Left cardiac atrium (tissue), 4 donors: ENCODE measurements at places on chromosomes 7 and 10.

DNA sequence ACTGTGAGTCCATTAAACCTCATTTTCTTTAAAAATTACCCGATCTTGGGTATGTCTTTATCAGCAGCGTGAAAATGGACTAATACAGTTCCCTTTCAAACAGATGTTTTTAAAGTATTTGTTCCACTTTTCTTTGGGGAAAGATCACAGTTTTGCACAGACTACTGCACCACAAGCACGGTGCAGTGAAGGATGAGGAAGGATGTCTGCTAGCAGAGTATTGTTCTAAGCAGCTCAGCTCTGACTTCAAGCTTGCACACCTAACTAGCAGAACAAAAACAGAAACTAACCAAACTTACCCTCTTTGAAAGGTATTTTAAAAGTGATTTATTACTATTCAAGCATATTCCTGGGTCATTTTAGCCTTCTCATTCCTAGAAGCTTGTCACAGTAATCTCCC lies 20.0 kb downstream of the THNSL1 start:
- DNase-seq, result no peak

GRCh38 chr10:75498884-75499350 lies 67.5 kb downstream of the LRMDA start:
- DNase-seq, result no peak

DNA sequence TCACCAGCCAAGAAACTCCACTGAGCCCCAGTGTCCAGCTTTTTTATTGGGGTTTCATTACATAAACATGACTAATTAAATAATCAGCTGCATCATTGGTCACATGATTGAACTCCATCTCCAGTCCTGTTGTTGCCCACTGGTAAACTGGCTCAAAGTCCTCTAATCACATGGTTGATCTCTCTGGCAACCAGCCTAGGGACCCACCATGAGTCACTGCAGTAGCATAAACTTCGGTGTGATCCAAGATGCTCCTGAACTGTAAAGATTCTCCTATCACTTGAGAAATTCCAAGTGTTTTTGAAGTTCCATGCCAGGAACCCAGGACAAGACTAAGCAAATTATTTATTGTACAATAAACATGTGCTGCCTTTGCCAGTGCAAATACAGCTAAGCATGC lies 130.4 kb upstream of the AUTS2 start:
- DNase-seq, result no peak

DNA sequence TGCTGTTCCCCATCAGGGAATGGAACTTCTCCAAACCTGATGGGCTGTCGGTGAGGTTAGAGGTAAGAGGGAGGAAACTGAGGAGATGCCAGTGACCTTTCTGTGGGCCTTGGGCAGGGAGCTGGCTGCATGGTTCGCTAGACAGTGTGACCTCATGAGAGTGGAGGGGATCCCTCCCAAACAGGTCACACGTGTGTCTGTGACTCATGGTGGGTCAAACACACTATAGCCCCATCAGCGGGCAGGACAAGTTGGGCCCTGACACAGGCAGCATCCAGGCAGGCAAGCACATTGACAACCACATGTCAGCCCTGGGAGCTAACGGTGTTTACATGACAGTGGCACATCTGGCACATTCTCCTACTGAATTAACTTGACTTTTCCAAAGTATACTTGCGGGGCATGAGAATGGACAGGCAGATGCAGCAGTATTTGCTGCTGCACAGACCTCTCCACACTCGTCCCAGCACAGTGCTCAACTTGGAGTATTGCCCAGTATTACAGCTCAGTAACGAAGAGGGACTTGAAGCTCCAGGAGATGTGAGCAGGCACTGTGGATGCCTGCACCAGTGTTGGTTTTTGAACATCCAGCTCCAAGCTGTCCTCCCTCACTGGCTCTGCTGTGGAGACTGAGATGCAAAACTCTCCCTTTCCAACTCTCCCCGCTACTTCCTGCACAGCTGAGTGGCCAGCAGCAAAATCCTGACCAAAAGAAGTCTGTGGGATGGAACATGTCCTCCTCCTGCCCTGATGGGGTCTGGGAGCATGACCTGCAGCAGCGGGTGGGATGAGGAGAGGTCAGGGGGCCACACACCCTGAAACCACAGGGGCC lies 199.6 kb downstream of the WDR37 start:
- DNase-seq, result no peak

DNA sequence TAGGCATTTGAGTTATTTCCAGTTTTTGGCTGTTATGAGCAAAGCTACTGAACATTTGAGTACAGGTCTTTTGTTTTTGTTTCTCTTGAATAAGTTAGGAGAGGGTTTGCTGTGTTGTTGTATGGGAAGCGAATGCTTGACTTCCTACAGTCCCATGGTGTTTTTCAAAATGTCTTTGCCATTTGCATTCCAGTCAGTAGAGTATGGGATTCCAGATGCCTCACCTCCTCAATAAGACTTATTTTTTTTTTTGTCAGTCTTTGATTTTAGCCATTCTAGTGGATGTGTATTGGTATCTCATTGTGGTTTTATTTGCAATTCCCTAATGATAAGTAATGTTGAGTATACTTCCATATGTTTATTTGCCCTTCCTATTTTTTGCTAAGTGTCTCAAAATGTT lies 19.4 kb downstream of the CDK13 start:
- no peak for DNase-seq

- peak; percentile 23 for DNase-seq
Measured at GRCh38 chr10:27998178-27998953, 513 bp downstream of the ODAD2 start.

DNA sequence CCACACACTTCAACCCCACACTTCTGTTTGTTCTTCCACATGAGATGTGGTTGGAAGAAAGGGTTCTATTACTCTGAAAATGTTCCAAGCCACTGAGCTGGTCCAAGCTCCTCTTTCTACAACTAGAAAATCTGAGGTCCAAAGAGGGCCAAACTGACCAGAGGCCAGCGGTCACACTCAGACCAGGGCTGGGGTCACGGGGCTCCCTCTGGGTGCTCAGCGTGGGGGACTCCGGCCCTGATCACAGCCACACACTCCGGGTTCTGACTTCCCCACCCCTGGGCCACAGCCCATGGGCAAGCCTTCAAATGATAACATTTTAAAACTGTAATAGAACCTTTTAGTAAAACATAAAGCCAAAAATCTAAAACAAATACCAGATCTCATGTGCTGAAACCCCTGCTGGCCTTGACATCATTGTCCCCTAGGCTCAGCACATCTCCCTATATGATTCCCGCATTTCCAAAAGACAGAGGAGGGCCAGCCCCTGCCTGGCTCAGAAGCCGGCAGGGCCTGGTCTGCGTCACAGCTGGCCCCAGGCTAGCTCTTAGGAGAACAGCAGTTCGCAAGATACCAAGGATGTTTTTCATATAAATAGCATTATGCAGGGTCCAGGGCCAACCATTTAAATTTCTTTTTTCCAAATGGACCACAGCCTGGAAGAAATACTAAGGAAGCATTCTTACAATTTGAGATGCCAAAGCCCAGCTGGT lies 3.3 kb downstream of the CRYGN start:
- no peak for DNase-seq

GRCh38 chr7:155739538-155740143 lies 72.6 kb downstream of the SHH start:
- DNase-seq, result no peak

GRCh38 chr10:121910673-121911420 lies 17.0 kb downstream of the ATE1 start:
- DNase-seq, result no peak

DNA sequence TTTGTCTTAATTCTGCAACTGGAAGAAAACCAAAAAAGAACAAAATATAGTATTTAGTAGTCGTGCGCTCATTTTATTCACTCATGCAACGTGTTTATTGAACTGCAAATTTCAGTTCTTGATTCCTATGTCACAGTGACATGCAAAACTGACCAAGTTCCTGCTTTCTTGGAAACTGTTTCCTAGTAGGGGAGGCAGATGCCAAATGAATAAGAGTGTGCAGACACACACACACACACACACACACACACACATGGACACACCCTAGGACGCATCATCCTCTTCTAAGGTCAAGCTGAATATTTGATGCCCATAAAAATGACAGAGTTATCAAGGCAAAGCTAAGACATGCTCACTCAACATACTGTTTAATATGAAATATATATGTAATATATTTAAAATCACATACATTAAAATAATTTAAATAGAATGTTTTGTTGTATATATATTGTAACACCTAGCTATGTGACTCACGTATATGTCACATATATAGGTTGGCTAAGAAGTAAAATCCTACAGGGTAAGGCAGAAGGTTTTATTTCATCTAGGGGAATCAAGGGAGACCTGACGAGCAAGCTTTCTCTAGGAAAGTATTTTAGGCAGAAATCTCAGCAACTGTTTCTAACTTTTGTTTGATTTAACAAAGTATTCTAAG lies 79.6 kb downstream of the SVIL start:
- no peak for DNase-seq

- DNase-seq, result no peak
Measured at GRCh38 chr10:12636571-12636970, 287.2 kb downstream of the CAMK1D start.

GRCh38 chr7:27210441-27211083 lies 10.7 kb upstream of the HOXA13 start:
- DNase-seq, result peak; percentile 62
